ENCODE measurements at places on chromosomes 7 and 10.

DNA sequence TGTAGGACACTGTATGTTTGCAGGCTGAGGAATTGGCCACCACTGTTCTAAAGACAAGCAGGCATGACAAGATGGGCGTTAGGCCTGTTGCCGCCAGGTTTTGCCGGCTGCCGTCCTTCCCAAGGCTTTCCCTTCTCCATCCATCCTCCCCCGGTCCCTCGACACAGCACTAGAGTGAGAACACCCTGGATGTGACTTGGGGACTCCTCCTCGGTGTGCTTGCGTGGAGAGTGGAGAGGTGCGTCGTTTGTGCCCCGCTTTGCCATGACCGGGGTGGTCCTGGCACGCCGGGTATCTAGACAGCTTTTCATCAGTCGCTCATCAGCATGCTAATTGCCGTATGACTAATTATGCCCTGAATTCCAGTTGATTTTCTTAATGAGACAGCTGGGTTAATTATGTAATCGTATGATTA lies 206.6 kb upstream of the SH2B2 start:
- H3K27me3 ChIP-seq, result no peaks in the 10 kb centered on the region
- H3K36me3 ChIP-seq, result no peaks in the 10 kb centered on the region
- peak overlapping the region; percentile 30 for H3K27ac ChIP-seq

DNA sequence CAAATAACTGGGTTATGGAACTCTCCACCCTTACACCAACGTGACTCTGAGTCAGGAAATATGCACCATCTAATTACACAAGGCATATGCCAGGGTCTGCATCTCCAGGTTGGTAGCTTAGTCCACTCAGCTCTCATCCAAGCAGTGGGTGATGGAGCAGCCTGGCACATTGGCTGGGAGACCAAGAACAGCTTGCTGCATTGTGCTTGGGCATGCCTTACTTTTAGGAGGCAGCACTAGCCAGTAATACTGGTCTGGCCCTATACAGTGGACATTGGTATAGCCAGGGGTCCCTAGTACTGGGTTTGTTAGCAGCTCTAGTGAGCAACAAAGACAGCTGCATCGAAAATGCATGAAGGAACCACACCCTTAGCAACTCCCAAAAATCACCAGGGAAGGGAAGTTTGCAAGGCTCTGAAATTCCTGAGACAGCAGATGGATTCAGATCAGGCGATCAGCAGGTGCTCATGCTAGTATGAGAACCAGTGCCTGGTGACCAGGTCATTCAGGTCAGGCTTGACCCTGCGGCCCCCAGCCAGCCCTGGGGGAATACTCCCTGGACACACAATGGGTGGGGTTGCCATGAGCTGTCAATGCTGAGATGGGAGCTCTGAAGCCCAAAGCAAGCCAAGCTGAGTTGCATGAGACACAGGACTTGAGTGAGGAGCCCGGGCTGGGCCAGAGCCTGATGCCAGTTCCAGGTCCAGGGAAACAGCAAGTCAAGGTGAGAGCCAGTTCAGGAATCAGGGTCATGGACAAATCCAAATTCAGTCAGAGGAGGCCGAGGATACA lies 217.9 kb upstream of the ZMIZ1 start:
- H3K36me3 ChIP-seq, result no peaks in the 10 kb centered on the region

GRCh38 chr7:35722054-35722849 lies 27.3 kb upstream of the HERPUD2 start:
- no peak for DNase-seq
- H3K36me3 ChIP-seq, result no peaks in the 10 kb centered on the region
- no peak overlapping the region for H3K4me3 ChIP-seq
- no peak overlapping the region for H3K27ac ChIP-seq
- H3K27me3 ChIP-seq, result no peaks in the 10 kb centered on the region

DNA sequence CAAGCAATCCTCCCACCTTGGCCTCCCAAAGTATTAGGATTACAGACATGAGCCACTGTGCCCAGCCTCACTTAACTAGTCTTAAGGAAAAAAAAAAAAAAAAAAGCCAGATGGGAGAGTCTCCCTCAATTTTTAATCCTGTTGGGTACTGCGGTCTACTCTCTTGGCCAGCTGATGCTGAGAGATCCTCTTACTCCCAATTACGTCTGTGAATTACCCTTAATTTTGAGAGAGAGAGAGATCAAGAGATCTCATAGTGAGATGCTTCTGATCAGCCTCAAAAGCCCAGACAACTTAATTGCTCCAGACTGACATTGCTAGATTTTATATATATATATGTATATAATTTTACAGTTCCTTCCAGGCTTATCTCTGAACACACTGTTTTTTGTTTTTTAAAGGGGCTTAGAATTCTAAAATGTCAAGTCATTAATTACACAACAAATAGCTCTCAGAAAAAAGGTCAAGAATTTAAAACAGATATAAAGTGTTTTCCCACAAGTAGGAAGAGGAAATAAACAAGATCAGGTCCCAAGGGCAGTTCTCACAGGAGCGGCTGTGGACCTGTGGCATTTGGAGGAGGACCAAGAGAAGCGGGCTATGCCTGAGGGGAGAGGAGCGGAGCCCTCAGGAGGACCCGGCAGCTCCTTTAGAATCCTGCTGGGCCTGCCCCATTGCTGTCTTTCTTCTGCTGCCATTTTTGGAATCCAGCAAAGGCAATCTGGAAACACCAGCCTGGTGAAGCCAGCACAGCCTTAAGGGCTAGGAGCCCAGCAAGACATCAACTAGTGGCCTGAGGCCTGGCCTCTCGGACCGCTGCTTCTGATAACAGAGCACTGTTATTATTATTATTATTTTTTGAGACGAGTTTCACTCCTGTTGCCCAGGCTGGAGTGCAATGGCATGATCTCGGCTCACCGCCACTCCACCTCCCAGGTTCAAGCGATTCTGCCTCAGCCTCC lies 30.1 kb downstream of the DENND2A start:
- DNase-seq, result no peak
- H3K4me1 ChIP-seq, result no peaks in the 10 kb centered on the region
- no peaks in the 10 kb centered on the region for H3K36me3 ChIP-seq
- no peak overlapping the region for H3K27ac ChIP-seq

DNA sequence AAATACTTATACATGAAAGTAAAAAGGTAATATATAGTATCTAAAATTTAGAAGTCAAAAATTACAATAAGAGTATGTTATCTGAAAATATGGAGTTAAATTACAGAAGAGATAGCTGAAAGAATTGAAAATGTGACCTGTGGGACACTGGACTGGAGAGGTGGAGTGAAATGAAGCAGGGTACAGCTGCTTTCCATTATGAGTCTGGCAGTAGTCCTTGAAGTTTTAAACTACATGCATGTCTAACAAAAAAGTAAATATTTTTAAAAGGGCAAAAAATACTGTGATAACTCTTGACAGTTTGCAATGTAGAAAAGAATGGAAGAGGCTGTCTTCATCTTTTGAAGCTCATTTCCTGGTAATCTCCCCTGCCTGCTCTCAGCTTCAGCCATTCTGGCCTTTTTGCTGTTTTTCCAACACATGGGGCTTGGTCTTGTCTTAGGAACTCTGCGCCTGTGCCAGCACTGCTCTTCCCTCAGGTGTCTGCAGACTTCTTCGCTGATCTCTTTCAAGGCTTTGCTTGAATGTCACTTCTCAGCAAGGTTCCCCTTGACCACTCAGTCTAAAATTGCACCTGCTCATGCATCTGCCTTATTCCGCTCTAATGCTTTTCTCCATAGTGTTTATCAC lies 36.9 kb downstream of the PTPRZ1 start:
- H3K36me3 ChIP-seq, result no peaks in the 10 kb centered on the region
- no peaks in the 10 kb centered on the region for H3K4me1 ChIP-seq
- H3K27me3 ChIP-seq, result no peaks in the 10 kb centered on the region
- H3K4me3 ChIP-seq, result no peak overlapping the region

DNA sequence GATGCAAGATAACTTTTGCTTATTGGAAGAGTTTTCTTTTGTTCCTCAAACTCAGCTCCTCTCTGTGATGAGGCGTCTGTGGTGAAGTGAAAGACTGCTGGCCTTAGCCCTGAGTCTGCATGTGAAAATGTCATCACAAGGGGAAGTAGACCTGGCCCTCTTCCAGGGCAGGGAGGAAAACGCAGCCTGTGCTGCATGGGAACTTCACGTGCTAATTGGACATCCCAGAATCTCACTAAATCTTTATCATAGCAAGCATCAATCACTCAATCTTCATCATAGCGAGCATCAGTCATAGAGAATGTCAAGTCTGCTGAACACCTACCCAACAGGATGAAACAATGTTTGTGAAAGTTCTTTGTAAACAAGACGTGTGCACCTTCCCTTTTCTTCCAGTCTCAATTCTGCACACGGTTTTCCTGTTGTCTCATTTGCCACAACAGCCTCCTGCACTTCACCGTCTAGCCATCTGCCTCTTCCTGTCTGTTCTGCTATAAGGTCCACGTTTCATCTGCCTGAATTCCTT lies 314.6 kb downstream of the FRMD4A start:
- DNase-seq, result no peak
- no peaks in the 10 kb centered on the region for H3K4me1 ChIP-seq

DNA sequence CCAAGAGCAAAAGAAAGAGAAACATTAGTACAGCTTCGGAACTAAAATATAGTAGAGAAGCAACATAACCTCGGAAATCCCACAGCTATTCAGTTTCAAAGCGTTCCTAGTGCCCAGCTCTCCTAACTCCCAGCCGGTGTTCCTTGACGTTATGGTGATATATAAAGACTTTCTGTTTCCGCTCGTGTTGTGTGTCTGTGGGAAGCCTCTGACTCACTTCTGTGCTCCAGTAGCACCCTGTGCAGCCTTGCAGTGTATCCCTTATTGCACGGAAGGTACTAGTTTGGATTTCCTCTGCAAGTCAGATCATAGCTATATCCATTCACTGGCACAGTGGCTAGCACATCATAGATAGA lies 535 bp downstream of the ASAH2B start:
- H3K27ac ChIP-seq, result peak overlapping the region; percentile 97
- no peaks in the 10 kb centered on the region for H3K36me3 ChIP-seq
- no peaks in the 10 kb centered on the region for H3K27me3 ChIP-seq
- H3K4me1 ChIP-seq, result 0 out of 2 replicates have a peak, but pooled peaks cover 6% of the 10 kb centered on the region
- H3K4me3 ChIP-seq, result peak overlapping the region; percentile 88

DNA sequence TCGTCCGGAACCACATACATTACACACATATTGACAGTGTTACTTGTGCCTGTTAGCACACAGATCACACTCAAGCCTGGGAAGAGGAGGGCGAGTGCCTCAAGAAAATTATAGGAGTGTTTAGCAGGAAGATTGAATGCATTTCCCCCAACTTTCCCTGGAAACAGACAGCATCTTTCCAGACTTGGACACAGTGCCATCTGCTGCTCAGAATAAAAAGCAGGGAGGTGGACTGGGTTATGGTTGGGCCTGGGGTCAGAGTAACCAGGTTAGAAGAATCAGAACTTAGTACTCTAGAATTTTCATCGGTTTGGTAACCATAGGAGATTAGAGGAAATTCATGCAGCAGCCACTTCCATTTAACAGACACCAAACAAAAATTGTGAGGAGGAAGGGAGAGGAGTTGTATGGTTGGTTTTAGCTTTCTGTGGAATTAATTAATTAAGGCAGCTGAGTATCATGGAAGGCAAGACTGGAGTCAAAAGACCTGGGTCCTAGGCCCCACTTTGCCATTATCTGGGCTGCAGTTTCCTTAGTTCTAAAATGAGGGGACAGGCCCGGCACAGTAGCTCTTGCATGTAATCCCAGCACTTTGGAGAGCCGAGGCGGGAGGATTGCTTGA lies 43.4 kb upstream of the OPTN start:
- no peaks in the 10 kb centered on the region for H3K4me1 ChIP-seq
- H3K27ac ChIP-seq, result no peak overlapping the region
- no peaks in the 10 kb centered on the region for H3K36me3 ChIP-seq

- no peak for DNase-seq
- no peaks in the 10 kb centered on the region for H3K4me1 ChIP-seq
- H3K36me3 ChIP-seq, result no peaks in the 10 kb centered on the region
- H3K27ac ChIP-seq, result no peak overlapping the region
- H3K4me3 ChIP-seq, result no peak overlapping the region
Observed at GRCh38 chr10:130576427-130576826, 440.2 kb downstream of the GLRX3 start.

DNA sequence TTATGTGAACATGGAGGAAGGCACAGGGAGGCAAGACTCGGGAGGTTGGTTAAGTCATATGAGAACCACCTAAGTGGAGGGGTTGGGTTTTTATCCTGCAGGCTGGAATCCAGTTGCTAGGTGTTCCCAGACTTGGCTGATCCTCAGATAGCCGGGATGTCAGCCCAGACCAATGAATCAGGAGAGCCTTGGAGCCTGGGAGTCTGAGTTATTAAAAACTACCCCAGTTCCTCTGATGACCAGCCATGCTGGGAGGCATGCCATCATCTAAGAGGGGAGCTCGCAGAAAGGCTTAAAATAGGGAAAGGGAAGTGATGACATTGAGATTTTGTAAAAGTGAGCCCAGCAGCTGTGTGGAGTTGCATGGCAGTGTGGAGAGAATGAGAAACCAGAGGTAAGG lies 238.1 kb downstream of the ZNF248 start:
- no peak overlapping the region for H3K4me3 ChIP-seq
- H3K27me3 ChIP-seq, result no peaks in the 10 kb centered on the region
- H3K4me1 ChIP-seq, result peaks cover 12% of the 10 kb centered on the region
- no peak overlapping the region for H3K27ac ChIP-seq
- no peak for DNase-seq

- H3K36me3 ChIP-seq, result no peaks in the 10 kb centered on the region
- H3K4me3 ChIP-seq, result peak overlapping the region; percentile 21
- no peak overlapping the region for H3K27ac ChIP-seq
- DNase-seq, result no peak
Observed at GRCh38 chr7:84191842-84192241, 2.7 kb downstream of the SEMA3A start.

DNA sequence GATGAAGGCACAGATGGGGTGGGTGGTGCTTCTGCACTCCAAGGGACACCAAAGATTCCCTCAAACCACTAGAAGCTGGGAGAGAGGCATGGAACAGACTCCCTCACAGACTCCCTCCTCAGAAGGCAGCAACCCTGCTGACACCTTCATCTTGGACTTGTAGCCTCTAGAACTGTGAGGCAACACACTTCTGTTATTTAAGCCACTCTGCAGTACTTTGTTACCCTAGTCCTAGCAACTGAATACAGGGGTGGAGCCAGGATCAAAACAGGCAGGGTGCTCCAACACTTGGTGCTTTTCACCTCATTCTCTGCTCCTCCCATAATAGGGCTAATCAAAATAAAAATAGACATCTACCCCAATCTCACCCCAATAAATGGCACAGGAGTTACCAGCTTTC lies 2.3 kb upstream of the GSTO1 start:
- peaks cover 47% of the 10 kb centered on the region for H3K4me1 ChIP-seq
- no peaks in the 10 kb centered on the region for H3K27me3 ChIP-seq
- H3K27ac ChIP-seq, result peak overlapping the region; percentile 17

DNA sequence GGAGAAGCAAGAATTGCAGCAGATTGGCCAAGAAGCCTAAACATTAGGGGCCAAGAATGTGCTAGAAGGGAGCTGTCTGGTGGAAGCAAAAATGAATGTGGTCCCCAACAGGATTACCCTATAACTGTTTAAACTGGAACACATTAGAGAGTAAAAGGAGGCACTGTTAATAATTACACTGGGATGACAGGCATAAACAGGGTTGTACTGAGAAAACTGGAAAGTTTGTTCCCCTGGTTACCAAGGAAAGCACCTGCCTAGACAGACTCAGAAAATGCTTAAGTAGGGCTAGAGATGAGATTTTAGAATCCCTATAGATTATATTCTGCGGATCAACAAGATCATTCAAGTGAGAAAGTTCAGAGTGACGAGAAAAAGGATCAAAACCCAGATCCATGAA lies 100.8 kb downstream of the CTTNBP2 start:
- H3K27ac ChIP-seq, result no peak overlapping the region
- H3K4me1 ChIP-seq, result peaks cover 4% of the 10 kb centered on the region
- H3K36me3 ChIP-seq, result no peaks in the 10 kb centered on the region
- DNase-seq, result no peak

GRCh38 chr7:147779949-147780348 lies 810.6 kb upstream of the C7orf33 start:
- no peaks in the 10 kb centered on the region for H3K4me1 ChIP-seq
- H3K27ac ChIP-seq, result no peak overlapping the region
- H3K4me3 ChIP-seq, result no peak overlapping the region
- no peak for DNase-seq
- H3K36me3 ChIP-seq, result no peaks in the 10 kb centered on the region
- H3K27me3 ChIP-seq, result no peaks in the 10 kb centered on the region

Measured in Caco-2 (cell line).